Esophagus squamous epithelium (tissue), 5 donors: ENCODE measurements at places on chromosomes 6 and 20. TPM values are rescaled to one million over a fixed set of nuclear protein-coding genes. Genes with fewer than 3 reads are reported as not detected.

Gene TUBB2B
- 1.6 TPM for total RNA-seq

DNA sequence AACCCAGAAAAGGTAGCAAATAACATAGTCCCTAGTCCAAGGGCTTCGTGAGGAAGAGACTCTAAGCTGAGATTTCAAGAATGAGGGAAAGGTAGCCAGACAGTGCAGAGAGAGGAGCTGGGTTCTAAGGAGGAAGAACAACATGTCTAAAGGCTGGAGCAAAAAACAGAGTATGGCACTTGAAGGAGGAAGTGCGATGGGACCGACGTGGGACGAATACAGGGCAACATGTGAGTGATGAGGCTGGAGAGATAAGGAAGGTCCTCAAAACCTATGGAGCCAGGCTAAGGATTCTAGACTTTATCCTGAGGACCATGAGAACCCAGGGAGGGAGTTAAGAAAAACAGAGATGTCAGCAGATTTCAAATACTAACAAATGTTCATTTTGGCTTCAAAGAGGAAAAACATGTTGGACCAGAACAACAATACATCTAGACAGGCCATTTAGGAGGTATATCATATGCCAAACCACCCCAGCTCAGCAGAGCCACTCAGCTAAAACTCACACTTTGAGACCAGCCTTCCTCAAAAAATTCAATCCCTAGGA is 17.5 kb downstream of the ATXN1 start:
- no peak overlapping the region for H3K27ac ChIP-seq
- no peaks in the 10 kb centered on the region for H3K27me3 ChIP-seq
- peaks cover 27% of the 10 kb centered on the region for H3K4me1 ChIP-seq
- peaks cover 32% of the 10 kb centered on the region for H3K36me3 ChIP-seq
- no peak for DNase-seq

DNA sequence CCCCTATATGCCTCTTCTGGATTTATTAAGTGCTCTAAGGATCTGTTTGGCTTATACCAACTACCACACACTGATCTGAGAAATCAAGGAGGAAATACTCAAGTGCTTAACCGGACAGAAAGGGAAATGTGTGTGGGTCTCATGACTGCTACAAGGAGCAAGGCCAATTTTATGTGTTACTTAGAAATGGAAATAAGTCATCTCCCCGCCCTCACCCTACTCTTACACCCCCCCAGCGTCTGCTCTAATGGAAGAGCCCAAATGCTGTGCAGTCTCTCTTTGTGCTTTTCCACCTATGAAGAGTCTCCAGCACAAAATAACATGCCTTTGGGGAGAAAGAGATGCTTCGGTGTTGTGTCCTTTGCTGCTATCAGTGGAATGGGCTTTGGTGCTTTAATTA is 428.8 kb upstream of the ARID1B start:
- no peak overlapping the region for H3K27ac ChIP-seq
- H3K27me3 ChIP-seq = no peaks in the 10 kb centered on the region
- no peak overlapping the region for H3K4me3 ChIP-seq
- H3K36me3 ChIP-seq = no peaks in the 10 kb centered on the region

- H3K27me3 ChIP-seq = no peaks in the 10 kb centered on the region
- no peaks in the 10 kb centered on the region for H3K36me3 ChIP-seq
- H3K4me1 ChIP-seq = peaks cover 5% of the 10 kb centered on the region
- no peak for DNase-seq
- H3K4me3 ChIP-seq = peak overlapping the region; percentile 76
These were observed 547 bp downstream of the SAMD5 start for GRCh38 chr6:147508866-147509608.
